ENCODE measurements at places on chromosomes 5 and 9.

DNA sequence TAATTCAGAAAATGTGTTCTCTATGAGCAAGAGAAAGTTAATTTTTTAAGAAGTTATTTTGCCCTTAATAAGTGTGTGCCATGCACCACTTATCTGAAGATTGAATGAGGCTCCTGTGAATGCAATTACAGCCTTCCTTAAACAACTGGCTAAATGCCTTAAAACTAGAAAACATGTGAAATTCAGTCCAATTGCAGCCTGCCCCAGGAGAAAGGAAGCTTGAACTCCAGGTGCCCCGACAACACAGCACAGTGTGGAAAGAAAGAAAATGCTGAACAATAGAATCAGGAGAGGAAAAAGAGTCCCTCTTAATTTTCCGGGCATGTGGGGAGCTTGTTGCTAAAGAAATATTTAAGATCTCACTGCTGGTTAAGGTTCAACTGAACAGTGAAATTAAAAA is 8.8 kb downstream of the LHFPL2 start:
- no peak for DNase-seq

DNA sequence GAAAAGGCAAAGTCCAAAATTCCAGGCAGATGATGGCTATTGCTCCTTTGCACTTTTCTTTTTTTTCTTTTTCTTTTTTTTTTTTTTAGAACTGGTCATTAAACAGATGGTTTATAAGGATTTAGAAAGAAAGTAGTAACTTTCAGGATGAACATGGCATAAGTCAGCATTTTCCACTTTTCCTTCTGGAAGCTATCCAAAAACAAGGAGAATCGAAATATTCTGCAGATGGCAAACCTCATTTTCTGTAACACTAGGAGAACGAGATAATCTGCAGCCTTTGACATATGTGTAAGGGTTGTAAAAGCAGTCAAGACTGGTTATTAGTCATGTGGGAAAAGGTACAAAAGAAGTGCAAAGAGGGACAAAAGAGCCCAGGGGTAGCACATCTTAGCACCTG is 69.1 kb upstream of the PUM3 start:
- DNase-seq = no peak

- DNase-seq = no peak
These were observed 25.6 kb downstream of the PBX3 start for GRCh38 chr9:125772740-125773139.

- no peak for DNase-seq
These were observed 980 bp upstream of the RHOBTB3 start for GRCh38 chr5:95730011-95730700.

DNA sequence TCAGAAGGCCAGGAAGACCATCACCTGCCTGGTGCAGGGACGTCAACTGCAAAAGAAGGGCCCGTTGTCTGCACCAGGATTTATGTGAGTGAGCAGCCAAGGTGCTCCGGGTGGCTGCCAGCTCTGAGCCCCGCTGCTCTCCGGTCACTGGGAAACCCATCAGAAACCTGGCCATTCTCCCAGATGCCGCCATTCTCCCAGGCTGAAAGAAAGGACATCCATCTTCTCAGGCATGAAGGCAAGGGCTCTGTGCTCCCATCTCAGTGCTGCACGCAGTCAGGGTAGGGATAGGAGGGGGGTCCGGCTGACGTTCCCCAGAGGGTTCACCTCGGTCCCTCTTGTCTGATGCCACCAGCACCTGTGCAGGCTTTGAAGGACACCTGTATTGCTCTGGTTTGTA is 158.4 kb downstream of the ERCC6L2 start:
- no peak for DNase-seq

GRCh38 chr9:19026375-19026774 is 6.6 kb downstream of the SAXO1 start:
- DNase-seq = no peak

DNA sequence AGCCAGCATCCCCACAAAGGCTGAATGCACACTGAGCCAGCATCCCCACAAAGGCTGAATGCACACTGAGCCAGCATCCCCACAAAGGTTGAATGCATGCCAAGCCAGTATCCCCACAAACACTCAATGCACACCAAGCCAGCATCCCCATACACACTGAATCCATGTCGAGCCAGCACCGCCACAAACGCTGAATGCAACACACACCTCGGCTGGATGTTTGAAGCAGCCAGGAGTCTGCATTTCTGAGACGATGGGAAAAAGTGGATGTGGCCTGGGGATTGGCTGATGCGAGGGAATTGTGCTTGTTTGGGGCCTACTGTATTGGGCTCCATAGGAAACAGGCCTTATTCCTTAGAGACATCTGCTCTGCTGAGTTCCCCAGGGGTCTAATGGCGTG is 30.9 kb upstream of the CEP72 start:
- DNase-seq = no peak

DNA sequence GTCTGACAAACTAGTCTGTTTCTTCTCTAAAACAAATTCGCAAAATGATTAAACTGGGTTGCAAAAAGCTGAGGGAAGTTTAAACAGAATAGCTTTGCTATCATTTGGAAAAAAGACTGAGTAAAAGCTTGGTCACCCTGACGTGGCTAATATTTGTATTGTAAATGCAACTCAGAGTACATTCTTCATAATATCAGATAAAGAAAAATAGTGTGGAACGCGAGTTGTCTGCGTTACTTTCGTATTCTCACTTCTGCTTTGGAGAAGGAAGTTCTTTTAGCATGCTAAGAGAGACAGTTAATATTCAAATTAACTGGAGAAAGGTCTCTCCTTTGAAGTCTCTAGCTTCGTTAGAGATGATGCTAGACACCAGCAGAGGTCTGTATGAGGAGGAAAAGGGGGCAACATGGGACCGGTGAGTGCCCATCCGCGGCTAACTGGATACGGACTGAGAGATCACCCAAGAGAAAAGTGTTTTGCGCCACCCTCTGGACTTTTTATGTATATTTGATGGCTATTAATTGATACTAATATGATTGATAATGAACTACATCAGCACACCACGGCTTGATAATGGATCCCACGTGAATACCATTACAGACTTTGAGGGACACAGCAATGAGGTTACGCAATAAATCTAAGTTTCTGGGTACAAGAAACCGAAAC is 2.9 kb upstream of the CNTRL start:
- peak; percentile 46 for DNase-seq

DNA sequence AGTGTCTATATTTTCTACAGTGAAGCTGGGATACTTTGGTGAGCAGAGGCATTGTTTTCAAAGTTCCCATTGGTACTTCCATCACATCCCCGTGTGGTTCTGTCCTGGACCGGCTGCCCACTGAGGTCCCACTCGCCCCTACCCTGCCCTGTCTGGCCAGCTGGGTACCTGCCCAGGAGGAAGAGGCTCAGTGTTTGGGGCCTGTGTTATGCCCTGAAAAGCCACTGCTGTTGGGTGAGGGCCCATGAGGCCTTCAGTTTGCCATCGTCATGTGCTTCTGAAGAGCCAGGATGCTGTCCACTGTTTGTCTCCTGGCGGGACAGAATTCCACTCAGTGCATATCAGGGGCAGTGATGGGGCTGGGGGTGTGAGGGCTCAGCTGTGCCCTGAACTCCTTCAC is 2.6 kb upstream of the CEP72 start:
- no peak for DNase-seq

DNA sequence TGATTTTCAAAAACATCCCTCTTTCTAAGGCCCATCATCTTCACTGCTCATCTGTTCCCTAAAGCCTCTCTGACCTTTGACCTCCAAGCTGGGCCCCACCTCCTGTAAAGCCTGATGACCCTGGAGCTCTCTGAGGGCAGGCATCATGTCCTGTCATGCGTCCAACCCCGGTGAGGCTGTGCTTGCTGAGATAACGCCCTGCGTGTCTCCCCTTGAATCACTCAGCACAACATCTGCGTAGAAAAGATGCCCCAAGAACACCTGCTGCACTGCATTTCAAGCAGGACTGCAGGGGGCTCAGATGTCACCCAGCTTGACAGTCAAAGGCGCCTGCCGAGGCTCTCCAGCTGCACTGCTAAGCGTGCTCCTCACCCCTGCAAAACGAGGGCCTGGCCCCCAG is 78.0 kb downstream of the OTULIN start:
- no peak for DNase-seq

- no peak for DNase-seq
These were observed 67.2 kb downstream of the ITGA1 start for GRCh38 chr5:52854949-52855348.

- no peak for DNase-seq
These were observed 166.0 kb downstream of the CDH9 start for GRCh38 chr5:26872337-26872736.

GRCh38 chr9:122827761-122828093 is 661 bp downstream of the PDCL start:
- no peak for DNase-seq

DNA sequence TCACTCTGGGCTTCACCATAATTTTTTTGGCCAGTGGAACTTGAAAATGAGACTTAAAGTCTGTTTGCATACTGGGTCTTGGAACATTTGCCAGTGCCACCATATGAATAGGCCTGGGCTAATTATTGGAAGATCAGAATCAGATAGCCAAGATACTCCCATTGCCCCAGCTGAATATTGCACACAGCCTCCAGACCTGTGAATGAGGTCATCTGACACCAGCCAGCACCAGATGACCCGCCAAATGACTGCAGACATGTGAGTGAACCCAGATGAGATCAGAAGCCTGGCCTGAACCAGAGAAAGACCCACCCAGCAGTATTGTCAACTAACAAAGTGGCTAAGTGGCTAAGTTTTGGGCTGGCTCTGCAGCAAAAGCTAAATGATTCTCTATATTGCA is 220.5 kb upstream of the MPDZ start:
- no peak for DNase-seq

GRCh38 chr9:130140706-130141105 is 31.5 kb upstream of the NCS1 start:
- DNase-seq = peak; percentile 30

- DNase-seq = no peak
These were observed 474.8 kb downstream of the CDH10 start for GRCh38 chr5:24170026-24170425.

GRCh38 chr9:6628704-6629103 is 16.8 kb downstream of the GLDC start:
- no peak for DNase-seq

DNA sequence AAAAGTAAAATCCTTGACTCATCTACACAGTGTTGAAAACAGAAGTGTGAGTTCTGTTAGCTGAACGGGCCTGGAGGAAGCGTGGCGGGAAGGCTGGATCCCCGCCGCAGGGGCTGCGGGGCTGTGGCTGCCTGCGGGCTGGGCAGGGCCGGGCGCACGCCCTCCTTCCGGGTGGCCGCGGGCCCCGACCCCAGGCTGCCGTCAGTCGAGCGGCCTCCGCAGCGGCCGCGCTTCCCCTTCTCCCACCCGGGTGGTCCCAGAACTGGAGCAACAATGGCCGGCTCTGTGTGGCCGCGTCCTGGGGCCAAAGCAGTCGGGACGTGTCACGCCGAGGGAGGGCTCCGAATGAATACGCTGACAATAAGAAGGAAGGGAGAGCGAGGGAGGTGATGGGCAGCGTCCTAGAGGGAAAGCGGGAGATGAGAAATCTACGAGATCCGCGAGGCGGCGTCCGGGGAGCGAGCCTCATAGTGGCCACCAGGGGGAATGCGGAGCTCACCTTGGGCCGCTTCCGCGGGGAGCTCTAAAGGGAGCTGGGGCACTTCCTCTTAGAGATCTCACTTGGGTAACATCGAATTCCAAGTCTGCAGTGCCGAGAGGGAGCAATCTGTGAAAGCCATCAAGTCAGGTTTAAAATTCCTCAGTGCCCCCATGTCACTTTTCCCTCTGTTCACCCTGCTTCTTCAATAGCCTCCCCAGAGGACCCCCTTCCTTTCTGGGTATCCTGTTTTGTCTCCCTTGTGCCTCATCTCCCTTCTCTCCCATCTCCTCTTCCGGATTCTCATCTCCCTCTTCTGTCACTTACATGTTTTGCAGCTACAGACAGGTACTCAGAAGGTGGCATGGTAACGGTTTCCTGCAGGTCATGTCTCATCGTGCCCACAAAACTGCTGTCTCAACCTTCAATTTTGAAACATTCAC is 83.9 kb downstream of the SLC1A3 start:
- DNase-seq = peak; percentile 47

- DNase-seq = no peak
These were observed 65.7 kb upstream of the FANCC start for GRCh38 chr9:95383185-95383676.

- DNase-seq = no peak
These were observed 91.7 kb downstream of the HRH2 start for GRCh38 chr5:175749591-175749990.

GRCh38 chr9:18741359-18741758 is 267.4 kb downstream of the ADAMTSL1 start:
- DNase-seq = no peak

DNA sequence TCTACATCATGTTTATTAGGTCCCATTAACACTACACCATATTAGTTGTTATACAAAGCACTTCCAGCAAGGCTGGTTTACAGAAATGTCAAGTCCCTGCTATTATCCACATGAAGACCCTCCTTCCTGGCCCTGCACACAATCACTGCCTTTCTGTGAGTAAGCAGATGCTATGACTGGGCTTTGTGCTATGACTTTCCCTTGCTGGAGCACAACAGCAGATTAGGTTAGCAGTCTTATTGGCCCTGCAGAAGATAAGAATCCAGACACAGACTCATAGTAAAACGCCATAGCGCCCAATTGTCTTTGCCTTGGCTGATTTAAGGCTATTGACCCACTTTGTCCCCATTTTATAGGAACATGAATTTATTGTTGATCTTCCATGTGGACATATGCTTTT is 228.9 kb upstream of the ACTBL2 start:
- no peak for DNase-seq

DNA sequence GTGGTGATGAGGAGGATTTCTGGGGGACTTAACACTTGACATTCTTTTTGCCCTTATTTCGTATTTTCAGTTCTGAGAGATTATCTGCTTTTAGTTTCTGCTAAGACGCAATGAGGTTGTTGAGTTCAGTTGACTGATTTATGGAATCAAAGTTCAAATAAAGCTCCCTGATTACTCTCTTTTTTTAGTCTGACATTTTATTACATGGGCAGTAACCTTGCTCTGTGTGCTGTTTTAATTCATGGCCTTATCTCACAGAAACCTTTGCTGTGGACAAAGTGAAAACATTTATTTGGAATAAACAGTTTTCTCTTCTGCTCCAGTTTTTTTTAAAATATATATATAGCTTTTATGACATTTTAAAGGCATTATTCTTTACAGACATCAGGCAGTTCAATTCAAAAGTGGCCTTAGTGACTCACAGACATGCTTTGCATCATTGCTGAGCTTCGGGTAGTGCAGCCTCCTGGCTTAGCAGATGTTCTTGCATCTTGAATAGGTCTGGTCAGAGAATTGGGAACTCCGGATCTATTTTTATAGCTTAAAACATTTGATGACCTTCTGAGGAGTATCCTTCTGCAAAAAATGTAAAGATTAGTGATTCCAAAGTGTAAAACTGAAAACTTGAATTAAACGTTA is 162.9 kb downstream of the FAM170A start:
- DNase-seq = no peak

DNA sequence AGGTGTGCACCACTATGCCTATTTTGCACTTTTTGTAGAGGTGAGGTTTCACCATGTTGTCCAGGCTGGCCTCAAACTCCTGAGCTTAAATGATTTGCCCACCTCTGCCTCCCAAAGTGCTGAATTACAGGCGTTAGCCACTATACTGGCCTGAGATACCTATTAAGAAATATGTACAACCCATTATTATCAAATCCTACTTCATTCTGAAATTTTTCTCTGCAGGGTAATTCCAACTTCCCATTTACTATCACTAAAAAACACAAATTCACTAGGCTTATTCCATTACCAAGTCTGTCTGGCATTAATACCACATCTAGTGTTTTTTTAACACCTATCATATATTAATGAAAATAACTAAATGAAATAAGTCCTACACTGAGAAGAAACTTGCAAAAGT is 18.2 kb downstream of the PPP2CA start:
- no peak for DNase-seq

- no peak for DNase-seq
These were observed 27.0 kb downstream of the MAT2B start for GRCh38 chr5:163532171-163533084.

Data from CD4-positive, alpha-beta T cell treated with Interleukin-4 for 1 hour (primary cell).